Glomerular endothelial cell (primary cell): ENCODE measurements at places on chromosomes 1 and 21. TPM values are rescaled to one million over a fixed set of nuclear protein-coding genes. Genes with fewer than 3 reads are reported as not detected.
A peak's percentile ranks its signal among the peaks of the same experiment; 100 is the strongest.

GRCh38 chr1:86823386-86823785 is 90.5 kb downstream of the SELENOF start:
- no peak for DNase-seq

GRCh38 chr21:25406887-25407579 is 200.2 kb downstream of the MRPL39 start:
- DNase-seq = no peak

- DNase-seq = no peak
These were observed 37.0 kb upstream of the TMEM52 start for GRCh38 chr1:1956101-1956500.

DNA sequence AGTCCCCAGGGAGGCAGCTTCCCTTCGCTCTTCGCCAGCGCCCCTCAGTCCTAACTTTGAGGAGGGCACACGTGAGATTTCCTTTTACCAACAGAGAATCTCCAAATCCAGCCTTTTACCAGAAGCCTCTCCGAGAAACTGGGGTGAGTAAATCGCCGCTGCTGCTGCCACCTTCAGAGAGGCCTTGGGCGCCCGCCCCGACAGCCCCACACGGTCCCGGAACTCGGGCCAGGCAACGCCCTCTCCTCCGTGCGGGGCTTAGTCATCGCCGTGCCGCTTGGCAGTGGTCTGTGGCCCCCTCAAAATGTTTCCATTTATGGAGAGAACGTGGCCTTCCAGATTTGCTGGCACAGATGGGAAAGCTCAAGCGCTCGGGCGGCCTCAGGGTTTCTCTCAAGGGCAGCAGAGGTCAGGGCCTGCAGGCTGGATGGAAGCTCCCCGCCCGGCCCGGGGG is 41.4 kb upstream of the COL6A2 start:
- DNase-seq = no peak

GRCh38 chr1:245348626-245349025 is 193.8 kb downstream of the KIF26B start:
- no peak for DNase-seq

GRCh38 chr21:44911384-44912157 is 9.1 kb downstream of the ITGB2 start:
- DNase-seq = no peak

GRCh38 chr1:234603221-234604204 is 6.5 kb downstream of the IRF2BP2 start:
- no peak for DNase-seq

- no peak for DNase-seq
These were observed 20.2 kb upstream of the TOR3A start for GRCh38 chr1:179061360-179062282.

- no peak for DNase-seq
These were observed 362.3 kb upstream of the VAMP3 start for GRCh38 chr1:7408771-7409150.

- DNase-seq = no peak
These were observed 33.1 kb upstream of the WDTC1 start for GRCh38 chr1:27201295-27201694.

GRCh38 chr1:15423355-15424077 is 13.8 kb downstream of the EFHD2 start:
- DNase-seq = no peak

- no peak for DNase-seq
These were observed 43.4 kb upstream of the SLC19A2 start for GRCh38 chr1:169529068-169529642.

- DNase-seq = peak; percentile 7
These were observed 4.5 kb downstream of the DLGAP3 start for GRCh38 chr1:34924759-34925555.

- DNase-seq = no peak
These were observed 39.1 kb downstream of the IFI44 start for GRCh38 chr1:78688697-78689096.

- DNase-seq = peak; percentile 99
These were observed at the start of gene DNAJB4 for GRCh38 chr1:78004719-78005447. Gene DNAJB4, plus strand, starts transcription at chr1:78004939. Its CDS starts 172 bp downstream, at chr1:78005111.

- no peak for DNase-seq
These were observed 26.5 kb downstream of the PHTF1 start for GRCh38 chr1:113732802-113733201.

DNA sequence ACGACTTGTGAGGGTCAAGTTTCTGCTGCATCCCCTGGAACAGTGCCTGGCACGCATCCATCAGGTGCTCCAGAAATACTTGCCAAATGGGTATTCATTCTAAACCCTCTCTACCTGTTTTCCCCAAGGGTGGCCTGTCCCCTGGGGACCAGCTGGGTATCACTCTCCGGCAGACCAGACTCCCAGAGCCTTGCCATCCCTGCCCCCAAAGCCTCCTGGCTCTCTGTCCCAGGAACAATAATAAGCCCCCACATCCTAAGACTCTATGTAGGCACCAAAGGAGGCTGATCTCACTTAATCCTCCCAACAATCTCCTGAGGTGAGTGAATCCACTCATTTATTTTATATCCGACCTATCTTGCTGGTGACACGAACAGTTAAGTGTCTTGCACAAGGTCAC is 96.7 kb downstream of the MRPL37 start:
- DNase-seq = no peak

DNA sequence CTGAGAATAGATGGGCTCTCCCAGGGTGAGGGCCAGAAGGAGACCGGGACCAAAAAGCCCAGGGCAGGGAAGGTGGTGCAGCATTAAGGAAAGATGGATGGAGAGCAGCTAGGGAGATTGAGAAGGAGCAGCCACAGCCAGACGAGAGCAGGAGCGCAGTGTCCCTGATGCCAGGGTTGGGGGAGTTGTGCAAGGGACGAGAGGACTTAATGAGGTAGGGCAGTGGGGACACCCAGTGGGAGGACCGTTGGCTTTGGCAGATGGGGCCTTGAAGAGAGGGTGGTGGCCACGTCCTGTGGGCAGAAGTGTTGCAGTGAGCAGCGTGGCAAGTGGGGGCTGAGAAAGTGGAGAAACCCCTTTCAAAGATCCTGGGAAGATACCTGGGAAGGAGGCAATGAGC is 38.0 kb upstream of the KDM4A start:
- no peak for DNase-seq

- DNase-seq = no peak
These were observed 105.6 kb downstream of the LEPR start for GRCh38 chr1:65526049-65526556.

DNA sequence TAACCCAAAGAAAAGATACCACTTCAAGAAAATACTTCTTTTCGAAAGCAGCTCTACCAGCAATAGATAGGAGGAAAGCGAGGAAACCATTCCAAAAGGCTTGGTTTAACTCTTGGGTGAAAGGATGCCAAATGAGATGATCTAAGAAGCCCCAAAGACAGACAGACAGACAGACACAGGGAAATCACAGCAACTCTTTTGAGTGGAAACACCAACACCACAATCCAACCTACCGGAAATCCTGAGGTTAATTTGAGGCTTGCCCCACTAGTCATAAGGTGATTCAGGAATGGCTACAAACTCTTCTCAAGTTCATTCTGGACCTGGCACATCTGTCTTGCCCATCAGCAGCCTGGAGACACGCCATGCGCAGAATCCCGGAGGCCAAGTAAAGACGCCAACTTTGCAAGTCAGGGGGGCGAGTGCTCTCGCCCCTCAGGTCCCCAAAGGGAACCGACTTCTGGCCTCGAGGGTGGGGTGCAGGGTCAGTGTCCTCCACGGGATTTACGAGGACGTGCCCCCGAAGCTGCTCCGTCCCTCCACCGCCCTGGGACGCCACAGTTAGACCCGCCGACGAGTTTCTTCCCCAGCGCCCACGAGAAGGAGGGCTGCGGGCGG is 778 bp downstream of the EVI5 start:
- DNase-seq = no peak

DNA sequence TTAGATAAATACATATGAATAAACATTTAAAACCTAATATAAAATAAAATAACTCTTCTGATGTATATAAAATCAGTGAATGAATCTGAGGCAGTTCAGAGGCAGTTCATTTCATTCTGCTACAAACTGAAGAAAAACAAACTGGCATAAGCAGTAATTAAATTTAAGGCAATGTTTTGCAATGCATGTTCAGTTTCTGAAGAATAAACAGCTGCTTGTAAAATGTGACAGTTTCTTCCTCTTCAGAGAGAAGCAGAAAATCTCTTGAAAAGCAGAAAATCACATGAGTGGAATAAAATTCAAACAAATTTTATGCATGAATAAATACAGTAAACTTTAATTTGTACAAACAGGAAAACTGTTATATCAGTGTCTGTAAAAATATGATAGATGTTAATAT is 643.7 kb downstream of the KCNT2 start:
- no peak for DNase-seq

DNA sequence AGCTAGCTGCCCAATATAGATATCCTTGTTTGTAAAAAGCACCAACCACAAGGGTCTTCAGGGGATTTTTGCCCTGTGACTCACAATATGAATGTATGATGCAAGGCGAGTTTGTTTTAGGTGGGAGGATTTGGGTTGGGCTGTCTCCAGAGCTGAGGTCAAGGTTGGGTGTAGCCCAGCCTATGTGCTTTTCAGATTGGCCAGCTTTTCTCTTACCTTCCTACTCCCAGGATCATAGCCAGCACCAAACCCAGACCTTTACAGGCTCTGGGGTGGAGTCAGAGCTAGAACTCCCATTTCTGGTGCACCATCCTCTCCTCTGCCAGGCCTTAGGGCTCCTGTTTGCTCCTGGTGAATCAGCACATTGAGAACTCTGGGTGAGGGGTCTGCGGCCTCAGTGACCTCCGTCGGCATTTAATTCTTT is 55.6 kb upstream of the GCLM start:
- DNase-seq = no peak

GRCh38 chr1:183702087-183702812 is 49.1 kb upstream of the APOBEC4 start:
- DNase-seq = no peak

CYP4Z1 gene
- not detected in 2 replicates for total RNA-seq

ITLN1 gene
- not detected in 2 replicates for total RNA-seq

NCF2 gene
- total RNA-seq = 6.2 and 7.7 TPM in 2 replicates

CCDC27 gene
- not detected in 2 replicates for total RNA-seq

GADD45A gene
- total RNA-seq = 123 and 171 TPM in 2 replicates

PIGR gene
- not detected in 2 replicates for total RNA-seq

ESPN gene
- 0.15 and 1.1 TPM in 2 replicates for total RNA-seq

OR2G6 gene
- not detected in 2 replicates for total RNA-seq

C1orf226 gene
- total RNA-seq = 1.6 and 4.2 TPM in 2 replicates

GPR153 gene
- 4.3 and 4.7 TPM in 2 replicates for total RNA-seq

ZMYM1 gene
- total RNA-seq = 13.8 and 17.9 TPM in 2 replicates

SPRR3 gene
- total RNA-seq = not detected in 2 replicates

CAPN8 gene
- total RNA-seq = not detected in 2 replicates

TTLL7 gene
- 3.8 and 6.1 TPM in 2 replicates for total RNA-seq

SYT11 gene
- total RNA-seq = 31.2 and 34.4 TPM in 2 replicates

AQP10 gene
- total RNA-seq = not detected in 2 replicates

THEM5 gene
- not detected in 2 replicates for total RNA-seq
